B cell (primary cell): ENCODE measurements at places on chromosomes 13 and 19. TPM values are rescaled to one million over a fixed set of nuclear protein-coding genes. Genes with fewer than 3 reads are reported as not detected.

The ZNF576 gene
- 17.3 and 23.2 TPM in 2 replicates for total RNA-seq

The IL17D gene
- total RNA-seq, result not detected in 2 replicates

The LGI4 gene
- 0.59 and 0.70 TPM in 2 replicates for total RNA-seq

The CHAMP1 gene
- total RNA-seq, result 32.6 and 34.7 TPM in 2 replicates

The RFPL4AL1 gene
- not detected in 2 replicates for total RNA-seq

The KLK13 gene
- not detected in 2 replicates for total RNA-seq

The CYP2F1 gene
- not detected in 2 replicates for total RNA-seq

The FFAR2 gene
- 0.15 TPM in 1 of 2 replicates, not detected in the other for total RNA-seq

The SH2D3A gene
- 33.5 and 36.1 TPM in 2 replicates for total RNA-seq

The NCCRP1 gene
- not detected in 2 replicates for total RNA-seq

The MYPOP gene
- total RNA-seq, result 10.7 and 12.1 TPM in 2 replicates

The ECSIT gene
- total RNA-seq, result 45.6 and 56.7 TPM in 2 replicates

The FUT2 gene
- total RNA-seq, result not detected in 2 replicates

The ACP5 gene
- total RNA-seq, result 151 and 158 TPM in 2 replicates

The GFY gene
- total RNA-seq, result not detected in 2 replicates

The ZNF578 gene
- total RNA-seq, result 3.7 and 5.6 TPM in 2 replicates

The HCN2 gene
- total RNA-seq, result 0.57 and 0.61 TPM in 2 replicates

The CBY2 gene
- total RNA-seq, result not detected in 2 replicates

The SIGLEC9 gene
- total RNA-seq, result not detected in 2 replicates

The RFPL4A gene
- total RNA-seq, result not detected in 2 replicates

The ZNF681 gene
- 6.2 and 8.5 TPM in 2 replicates for total RNA-seq

The COL4A2 gene
- 0.17 and 0.56 TPM in 2 replicates for total RNA-seq

The MAU2 gene
- total RNA-seq, result 199 and 203 TPM in 2 replicates

The KCTD4 gene
- not detected in 2 replicates for total RNA-seq

The SAFB2 gene
- total RNA-seq, result 242 and 257 TPM in 2 replicates

The PRR19 gene
- total RNA-seq, result 0.41 and 0.54 TPM in 2 replicates

The FBXO27 gene
- 0.12 TPM in 1 of 2 replicates, not detected in the other for total RNA-seq

The USHBP1 gene
- total RNA-seq, result 0.12 and 0.39 TPM in 2 replicates

The COL5A3 gene
- total RNA-seq, result not detected in 2 replicates

The LSR gene
- 45.3 and 46.5 TPM in 2 replicates for total RNA-seq

The ZNF541 gene
- total RNA-seq, result not detected in 2 replicates

The CEACAM20 gene
- not detected in 2 replicates for total RNA-seq

The FRY gene
- total RNA-seq, result 6.3 and 7.8 TPM in 2 replicates
